ENCODE measurements at places on chromosomes 1 and 21. TPM values are rescaled to one million over a fixed set of nuclear protein-coding genes. Genes with fewer than 3 reads are reported as not detected.
A peak's percentile ranks its signal among the peaks of the same experiment; 100 is the strongest.

The TPTE gene
- total RNA-seq, result not detected

The RNU1-2 gene
- not detected for total RNA-seq

The GPR161 gene
- total RNA-seq, result 5.6 TPM

DNA sequence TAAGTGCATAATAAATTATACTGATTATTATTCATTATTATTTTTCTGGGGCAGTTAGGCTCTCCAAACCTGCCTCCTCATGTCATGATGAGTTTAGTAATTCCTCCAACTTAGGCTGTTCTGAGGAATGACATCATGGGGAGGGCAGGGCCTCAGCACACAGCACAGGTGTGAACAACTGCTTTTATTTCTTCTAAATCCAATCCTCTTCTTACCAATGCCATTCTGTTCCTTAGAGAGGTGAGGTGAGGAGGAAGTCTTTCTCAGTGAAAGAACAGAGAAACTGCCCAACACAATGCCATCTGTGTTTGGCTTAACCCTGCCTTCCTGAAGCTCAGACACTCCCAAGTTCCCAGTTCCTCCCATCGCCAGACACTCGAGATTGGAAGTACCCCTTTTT, 45.4 kb upstream of the WASF2 start:
- peak; percentile 44 for DNase-seq

GRCh38 chr1:197692965-197693364, 82.3 kb downstream of the DENND1B start:
- peak; percentile 29 for DNase-seq

DNA sequence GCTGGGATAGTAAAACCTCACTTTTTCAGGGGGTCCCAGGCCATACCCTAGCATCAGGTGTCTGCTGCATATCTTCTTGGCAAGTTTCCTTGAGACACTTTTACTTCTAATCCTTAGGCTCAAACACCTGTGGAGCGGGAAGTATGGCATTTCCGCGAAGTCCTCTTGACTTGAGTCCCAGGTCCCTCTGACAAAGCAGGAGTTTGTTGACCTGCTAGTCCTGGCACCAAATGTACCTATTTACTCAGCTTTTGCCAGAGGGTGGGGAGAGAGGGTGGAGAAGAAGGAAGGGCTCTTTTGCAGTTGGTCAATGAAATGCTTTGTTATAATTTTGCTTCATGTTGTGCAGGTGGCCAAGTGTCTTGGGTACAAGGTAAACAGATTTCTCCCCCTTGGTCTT, 59.7 kb downstream of the CLIC6 start:
- DNase-seq, result no peak

DNA sequence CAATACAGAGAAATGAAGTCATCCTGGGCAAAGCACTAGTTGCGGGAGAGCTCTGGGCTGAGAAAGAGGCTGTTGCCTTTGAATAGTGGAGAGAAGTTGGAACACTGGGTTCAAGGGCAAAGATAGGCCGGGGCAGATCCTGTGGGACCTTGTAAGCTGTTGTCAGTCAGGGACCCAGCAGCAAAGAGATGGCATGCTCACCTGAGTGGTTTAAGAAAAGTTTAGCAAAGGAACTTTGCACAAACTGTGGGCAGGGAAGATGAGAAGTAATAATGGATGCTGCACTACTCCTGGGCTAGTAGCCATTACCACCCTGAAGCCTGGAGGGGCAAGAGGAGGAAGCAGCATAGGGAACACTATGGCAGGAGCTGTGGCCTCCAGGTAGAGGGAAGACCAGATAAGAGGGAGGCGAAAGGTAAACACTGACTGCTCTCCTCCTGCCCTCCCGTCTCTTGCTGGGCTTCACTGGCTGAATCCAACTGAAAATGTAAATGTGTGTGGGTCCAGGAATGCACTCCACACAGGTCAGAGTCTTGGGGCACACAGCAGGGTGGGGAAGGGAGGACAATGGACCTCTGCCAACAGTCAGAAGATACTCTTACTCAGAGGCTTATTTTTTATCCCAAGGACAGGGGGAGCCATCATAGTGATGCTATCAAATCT, 129.2 kb downstream of the PLPP3 start:
- no peak for DNase-seq

Measured in G401 (cell line).